ENCODE measurements at places on chromosomes 3 and 15. TPM values are rescaled to one million over a fixed set of nuclear protein-coding genes. Genes with fewer than 3 reads are reported as not detected.

UMPS gene
- 35.1 TPM for total RNA-seq

NEK10 gene
- total RNA-seq, result 31.5 TPM

PAK6 gene
- 3.7 TPM for total RNA-seq

IMPG2 gene
- 2.4 TPM for total RNA-seq

TRPC1 gene
- 91.6 TPM for total RNA-seq

LRRC34 gene
- total RNA-seq, result 21.1 TPM

SEMA7A gene
- 18.1 TPM for total RNA-seq

DNA sequence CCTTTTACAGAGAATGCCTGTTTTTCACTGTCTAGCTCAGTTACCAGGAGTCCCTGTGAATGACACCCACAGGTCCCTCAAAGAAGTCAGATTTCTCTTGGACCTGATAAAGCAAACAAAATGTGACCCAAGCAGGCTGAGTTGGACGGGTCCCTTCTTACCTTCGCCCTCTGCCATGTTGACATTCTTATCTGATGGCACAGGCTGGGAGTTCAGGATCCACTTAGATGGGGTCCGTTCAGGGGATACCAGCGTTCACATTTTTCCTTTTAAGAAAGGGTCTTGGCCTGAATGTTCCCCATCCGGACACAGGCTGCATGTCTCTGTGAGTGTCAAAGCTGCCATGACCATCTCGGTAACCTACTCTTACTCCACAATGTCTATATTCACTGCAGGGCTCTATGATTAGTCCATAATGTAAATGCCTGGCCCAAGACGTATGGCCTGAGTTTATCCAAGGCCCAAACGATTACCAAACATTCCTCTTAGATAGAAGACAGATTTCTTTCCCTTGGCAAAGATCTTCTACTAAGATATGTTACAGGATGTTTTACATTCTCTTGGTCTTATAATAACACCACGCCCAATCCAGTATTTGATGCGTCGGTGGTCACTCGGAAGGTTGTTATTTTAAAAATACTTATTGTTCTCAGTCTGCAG is 179.1 kb downstream of the THSD4 start:
- no peak for DNase-seq

- DNase-seq, result no peak
Observed at GRCh38 chr15:74788683-74789151, 6.8 kb downstream of the CSK start.

GRCh38 chr3:161560008-161560637 is 63.5 kb downstream of the OTOL1 start:
- peak; percentile 13 for DNase-seq

DNA sequence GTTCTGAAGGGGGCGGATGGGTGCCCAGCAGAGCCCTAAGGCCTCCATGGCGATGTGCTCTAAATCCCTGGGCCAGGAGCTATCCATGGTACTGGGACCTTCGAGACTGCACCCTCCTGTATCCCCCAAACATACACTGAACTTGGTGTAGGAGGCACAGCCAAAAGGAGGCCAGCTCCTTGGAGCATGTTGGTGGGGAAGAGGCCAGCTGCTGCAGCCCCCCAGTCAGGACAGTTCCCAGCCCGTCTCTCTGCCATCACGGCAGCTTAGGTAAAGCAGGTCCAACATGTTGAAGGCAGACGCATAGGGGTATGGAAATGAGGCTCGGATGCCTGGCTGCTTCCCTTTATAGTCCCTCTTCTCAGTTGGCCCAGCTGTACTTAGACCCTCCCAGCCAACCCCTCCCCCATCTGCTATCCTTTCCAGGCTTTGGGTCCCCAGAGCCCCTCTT is 1.8 kb downstream of the CAMKV start:
- DNase-seq, result no peak

GRCh38 chr3:122019493-122019892 is 2.6 kb downstream of the ILDR1 start:
- DNase-seq, result no peak

DNA sequence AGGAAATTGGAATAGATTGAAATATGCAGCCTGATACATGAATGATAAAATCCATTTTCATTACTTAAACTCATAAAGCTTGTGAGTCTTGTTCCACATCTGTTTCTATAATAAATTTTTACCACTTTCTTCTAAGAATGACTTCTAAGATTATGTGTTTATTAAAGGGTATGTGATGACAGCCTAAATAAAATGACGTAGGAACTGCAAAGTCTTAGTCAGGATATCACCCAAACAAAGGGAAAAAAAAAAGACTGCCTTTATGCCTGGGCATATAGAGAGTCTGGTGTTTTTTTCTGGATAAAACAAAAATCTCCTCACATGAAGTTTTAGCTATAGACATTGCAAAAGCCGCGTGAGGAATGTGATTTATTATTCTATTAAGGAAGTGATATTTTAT is 844.0 kb downstream of the DIPK2A start:
- DNase-seq, result no peak

DNA sequence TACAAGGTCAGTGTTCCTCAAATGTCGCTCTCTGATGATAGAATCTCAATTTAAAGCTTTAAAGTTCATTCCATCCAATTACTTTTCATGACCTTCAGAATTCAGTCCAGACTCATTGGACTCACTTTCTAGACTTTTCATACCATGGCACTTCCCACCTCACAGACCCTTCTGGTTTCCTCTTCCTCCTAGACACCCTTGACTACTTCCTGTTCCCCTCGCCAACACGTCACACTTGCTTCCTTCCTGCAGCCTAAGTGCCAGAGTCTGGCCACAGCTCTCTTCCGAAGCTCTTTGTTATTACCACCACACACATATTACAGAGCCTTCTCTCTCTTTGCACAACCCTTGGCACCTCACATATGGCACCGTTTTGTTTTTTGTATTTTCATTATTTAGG is 59.1 kb upstream of the UMPS start:
- DNase-seq, result no peak

DNA sequence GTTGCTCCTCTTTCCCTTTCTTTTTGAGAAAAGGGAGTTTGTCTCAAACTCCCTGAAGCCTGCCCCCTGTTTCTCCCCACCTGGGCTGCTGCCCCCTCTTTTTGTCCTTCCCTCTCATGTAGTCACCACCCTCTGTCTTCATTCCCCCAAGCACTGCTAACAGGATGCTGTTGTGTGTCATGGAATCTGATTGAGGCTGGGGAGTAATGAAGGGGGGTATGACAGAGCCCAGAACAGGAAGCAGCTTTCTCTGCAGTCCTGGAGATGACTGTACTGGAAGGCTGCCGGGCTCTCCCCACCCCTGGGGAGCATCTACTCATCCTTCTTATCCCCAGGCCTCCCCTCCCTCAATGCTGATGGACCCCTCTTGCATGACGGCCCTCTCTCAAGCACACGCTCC is 181.6 kb downstream of the ABHD5 start:
- DNase-seq, result no peak

DNA sequence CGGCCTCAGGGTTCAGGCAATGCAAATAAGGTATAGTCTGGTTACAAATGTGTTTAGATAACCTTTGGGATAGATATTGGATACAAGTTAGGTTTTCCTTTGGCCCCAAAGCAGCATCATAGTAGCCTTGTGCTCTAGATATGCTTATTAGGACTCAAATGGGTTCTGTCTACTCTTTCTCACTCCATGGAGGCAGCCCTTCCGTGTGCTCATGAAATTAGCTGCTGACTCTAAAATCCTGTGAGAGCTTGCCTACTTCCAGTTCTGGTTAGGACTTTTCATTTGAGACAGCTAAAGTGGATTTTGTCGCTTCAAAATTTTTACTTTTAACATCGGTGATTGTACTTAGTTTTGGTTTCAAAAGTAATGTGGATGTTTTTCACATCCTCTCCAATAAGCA is 1.6 kb downstream of the CDV3 start:
- DNase-seq, result no peak

- DNase-seq, result no peak
Observed at GRCh38 chr3:191135175-191135574, 63.9 kb upstream of the OSTN start.

DNA sequence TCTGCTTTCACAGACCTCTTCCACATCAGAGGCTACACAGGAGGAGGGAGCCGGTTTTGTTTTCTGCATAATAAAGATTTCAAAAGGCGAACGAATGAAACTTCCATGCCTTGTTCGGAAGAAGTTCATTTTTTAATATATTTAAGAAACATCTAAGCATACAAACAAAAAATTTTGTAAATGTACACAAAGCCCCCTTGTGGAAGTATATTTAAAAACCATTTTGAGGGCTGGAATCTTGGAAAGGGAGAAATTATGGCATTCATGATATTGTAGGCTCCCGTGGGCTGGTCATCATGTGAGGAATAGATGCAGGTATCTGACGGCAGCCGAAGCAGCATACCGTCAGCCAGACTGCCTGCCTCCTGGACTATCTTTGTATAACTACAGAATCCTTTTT is 90.4 kb downstream of the MECOM start:
- no peak for DNase-seq

DNA sequence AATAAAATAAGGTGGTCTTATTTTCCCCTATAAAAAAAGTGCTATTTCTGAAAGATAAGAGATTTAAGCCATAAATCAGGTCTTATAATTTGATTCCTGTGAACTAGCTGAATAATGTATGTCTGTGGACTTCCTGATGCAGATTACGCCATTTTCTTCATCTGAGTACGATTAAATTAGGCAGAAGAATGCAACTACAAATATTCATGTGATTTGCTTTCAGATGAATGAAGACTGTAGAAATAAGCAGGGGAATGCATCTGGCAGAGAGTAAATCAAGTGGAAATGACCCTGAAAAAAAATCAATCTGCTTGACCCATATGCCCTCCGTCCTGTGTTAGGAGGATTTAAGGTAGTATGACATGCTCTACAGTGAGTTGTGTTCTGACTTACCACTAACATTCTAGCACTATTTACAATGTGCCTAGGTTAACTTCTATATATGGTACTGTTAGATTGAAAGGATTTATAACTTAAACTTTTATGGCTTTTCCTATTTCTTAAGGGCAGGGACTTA is 14.7 kb downstream of the BNIP2 start:
- DNase-seq, result no peak

GRCh38 chr3:2511356-2511755 is 412.7 kb downstream of the CNTN4 start:
- DNase-seq, result peak; percentile 16

DNA sequence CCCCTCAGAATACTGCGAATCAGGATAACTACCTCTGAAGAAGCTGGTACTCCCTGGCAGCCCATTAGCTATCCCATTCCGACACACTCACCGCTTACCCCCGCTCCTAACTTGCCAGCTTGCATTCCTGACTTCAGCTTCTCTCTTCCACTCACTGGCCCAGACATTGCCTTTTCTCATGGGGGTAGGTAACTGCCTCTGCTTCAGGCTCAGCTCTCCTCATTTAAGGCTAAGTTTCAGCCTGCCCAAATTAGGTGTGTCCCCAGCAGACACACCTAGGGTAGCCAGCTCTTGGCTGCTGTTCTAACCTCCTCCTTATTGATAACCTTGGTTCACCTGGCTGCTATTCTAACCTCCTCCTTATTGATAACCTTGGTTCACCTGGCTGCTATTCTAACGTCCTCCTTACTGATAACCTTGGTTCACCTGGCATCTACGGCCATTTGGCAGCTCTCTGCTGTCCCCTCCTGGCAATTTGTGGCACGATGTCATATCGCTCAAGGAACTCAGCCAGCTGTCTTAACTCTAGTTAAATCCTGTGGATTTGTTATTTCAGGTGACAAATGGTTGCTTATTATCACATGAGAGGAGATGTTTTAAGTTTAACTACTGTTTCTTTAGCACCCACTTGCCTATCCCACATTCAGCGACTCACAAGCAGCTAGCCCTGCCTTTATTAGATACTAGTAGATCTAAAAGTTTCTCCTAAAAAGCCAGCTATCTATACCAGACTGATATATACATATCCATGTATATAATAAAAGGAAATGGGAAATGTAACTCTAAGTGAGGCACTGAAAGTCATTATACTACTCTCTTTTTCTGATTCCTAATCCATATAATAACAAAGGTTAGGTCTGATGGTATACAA is 106.5 kb upstream of the ACP3 start:
- DNase-seq, result no peak

DNA sequence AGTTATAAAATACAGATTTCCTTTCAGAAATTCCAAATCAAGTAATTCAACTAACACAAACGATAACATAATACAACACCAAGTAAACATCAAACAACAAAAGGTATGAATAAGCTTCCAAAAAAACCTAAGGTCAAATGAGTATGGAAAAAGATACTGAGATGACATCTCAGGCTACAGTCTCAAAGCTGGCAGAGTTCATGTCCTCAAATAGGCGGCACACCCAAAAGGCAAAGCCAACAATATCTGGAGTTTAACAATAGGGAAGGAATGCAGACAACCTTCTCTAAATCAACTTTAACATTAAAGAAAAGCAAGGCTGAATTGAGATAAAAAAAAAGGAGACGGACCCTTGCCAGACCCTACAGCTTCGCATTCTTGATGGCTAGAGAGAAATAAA is 346.6 kb downstream of the RSL24D1 start:
- DNase-seq, result no peak

Measured in cerebellum (tissue), 4 donors.